ENCODE measurements at places on chromosomes 2 and 18. TPM values are rescaled to one million over a fixed set of nuclear protein-coding genes. Genes with fewer than 3 reads are reported as not detected.

The FAM237A gene
- not detected for total RNA-seq

- no peak for DNase-seq
Observed at GRCh38 chr2:186894478-186894877, 45.5 kb upstream of the ZSWIM2 start.

DNA sequence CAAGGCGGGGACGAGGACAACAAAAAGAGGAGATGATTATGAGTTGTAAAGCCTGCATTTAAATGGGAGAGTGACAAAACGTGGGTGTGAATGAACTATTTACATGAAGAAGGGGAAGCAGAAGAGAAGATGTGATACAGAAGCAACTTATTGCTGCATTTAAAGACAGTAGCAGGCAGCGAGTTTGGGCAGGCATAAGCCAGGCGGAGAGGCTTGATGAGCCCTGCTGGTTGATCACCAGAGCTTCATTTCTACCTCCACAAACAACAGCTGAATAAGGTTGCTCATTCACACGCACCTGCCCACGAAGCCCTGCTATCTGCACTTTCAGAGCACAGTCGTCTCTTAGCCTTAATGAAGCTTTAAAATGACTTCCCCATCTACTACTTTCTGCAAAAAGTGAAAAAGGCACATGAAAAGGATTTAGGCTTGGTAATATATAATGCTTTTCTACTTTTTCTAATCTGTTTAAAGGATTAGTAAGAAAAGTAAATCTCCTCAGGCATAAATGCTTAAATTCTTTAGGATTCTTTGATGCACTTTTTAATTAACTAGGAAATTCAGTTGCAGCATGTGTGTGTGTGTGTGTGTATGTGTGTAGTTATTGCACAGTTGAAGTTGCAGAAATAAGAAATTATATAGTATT, 3.1 kb downstream of the SLC38A11 start:
- DNase-seq: no peak

- no peak for DNase-seq
Observed at GRCh38 chr2:46962751-46963150, 47.1 kb upstream of the MCFD2 start.

DNA sequence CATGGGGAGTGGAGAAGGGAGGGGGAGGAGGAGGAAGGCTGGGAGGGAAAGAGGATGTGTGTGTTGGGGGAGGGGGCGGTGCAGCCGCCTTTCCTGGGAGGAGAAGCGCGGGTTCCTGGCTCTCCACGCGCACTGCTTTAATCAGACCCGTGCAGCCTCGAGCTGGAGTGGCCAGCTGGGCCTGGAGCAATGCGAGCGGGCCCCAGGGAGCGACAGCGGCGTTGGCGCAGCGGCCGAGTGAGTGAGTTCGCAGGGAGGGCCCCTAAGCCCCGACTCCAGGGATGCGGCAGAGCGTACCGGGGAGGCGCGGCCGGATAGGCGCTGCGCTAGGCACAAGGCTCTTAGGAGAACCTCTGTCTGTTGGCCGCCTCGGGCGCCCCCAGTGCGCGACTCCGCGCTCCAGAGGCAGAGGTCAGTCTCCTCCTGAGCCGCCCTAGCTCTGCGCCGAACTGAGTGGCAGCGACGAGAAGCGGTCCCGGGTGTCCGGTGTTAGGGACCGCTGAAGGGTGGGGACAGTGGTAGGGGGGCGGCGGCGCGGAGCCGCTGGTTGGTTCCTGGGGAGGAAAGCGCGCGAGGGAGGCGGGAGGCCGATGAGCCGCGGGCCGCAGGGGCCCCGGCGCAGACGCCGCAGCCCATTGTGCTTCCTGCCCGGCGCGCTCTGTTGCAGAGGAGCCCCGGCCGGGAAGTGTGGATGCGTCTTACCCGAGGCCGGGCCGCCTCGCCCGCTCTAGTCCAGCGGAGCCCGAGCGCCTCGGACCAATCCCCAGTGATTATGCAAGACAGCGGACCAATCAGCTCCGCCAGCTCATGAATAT, 455 bp upstream of the DLX1 start:
- peak; percentile 93 for DNase-seq

GRCh38 chr2:118975133-118975532, 33.1 kb downstream of the MARCO start:
- DNase-seq: no peak

The ATP8B1 gene
- 21.6 TPM for total RNA-seq

DNA sequence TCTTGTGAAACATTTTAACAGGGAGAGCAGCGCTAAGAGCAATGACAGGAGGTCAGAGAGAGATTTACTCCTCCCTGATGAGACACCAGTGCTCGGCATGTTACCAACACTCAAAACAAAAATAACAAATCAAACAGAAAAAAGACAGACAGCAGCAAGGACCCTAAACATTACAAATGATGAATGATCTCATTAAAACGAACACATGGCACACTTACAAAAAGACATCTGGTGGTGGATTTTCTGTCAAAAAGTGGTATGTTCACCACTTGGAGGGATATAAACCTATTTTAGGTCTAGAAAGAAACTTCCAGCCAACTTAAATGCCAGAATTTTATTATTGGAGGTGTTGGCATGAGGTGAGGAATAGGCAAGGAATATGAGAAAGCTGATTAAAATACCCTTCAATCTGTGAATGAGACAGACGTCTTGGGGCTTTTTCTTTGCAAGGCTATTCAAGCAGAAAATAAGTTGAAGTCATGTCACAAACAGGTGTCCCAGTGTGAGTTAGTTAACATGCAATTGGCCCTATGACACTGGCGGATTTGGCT, 112.8 kb downstream of the PRELID3A start:
- no peak for DNase-seq

GRCh38 chr2:120480903-120481445, 135.0 kb downstream of the INHBB start:
- no peak for DNase-seq

- no peak for DNase-seq
Observed at GRCh38 chr2:14752295-14752694, 119.8 kb downstream of the LRATD1 start.

The MAP2 gene
- 45.8 TPM for total RNA-seq

- no peak for DNase-seq
Observed at GRCh38 chr2:101956465-101957438, 35.0 kb upstream of the IL1R2 start.

DNA sequence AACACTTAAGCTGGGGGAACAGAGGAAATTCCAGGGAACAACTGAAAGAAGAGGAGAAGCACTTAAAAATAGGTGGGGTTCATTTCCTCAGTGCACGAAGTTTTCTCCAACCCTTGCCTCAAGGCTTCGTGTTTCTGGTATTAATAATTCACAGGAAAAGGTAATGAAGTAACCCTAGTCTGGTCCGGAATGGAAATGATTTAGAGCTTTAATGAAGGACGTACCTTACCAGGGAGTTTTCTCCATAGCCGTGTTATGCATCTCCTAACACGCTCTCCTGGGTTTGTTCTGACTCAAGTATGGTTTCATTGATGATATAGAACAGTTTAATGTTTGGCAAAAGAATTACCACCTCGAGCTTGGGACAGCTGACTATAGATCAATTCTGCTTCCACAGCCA, 214.2 kb downstream of the MTX2 start:
- no peak for DNase-seq

GRCh38 chr2:159073256-159073655, 104.8 kb downstream of the TANC1 start:
- no peak for DNase-seq

The CTAGE1 gene
- total RNA-seq: not detected

The AUP1 gene
- 94.0 TPM for total RNA-seq

DNA sequence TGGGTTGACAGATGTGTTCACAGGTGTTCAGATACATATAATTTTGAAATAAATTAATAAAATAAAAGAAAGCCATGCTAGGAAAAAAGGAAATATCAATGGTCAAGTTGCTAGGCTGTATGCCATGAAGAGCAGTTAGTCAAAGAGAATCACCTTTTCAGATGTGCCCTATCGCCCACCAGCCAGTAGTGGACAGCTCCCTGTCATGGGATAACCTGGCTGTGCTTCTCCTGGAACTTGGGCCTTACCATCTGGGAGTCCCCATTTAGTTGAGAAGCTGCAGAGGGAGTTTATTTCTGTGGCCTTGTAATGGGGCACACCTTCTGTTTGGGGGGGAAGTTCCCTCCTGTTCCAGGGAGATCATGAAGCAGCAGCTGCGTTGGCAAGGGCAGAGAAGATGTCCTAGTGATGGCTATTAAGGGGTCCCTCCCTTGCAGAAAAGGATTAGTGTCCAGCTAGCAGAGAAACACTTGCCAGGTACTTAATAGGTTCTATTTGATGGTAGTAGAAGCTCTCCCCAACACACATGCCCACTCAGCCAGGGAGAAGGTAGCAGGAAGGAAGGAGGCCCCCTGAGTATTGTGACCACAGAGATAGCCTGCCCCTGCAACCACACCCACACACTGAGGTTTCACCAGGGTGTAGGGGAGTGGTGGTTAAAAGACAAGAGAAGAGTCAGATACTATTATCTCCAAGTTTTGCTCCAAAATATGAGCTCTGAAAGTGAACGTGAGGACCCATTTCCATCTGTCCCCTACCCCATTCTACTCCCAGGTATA, 117.7 kb downstream of the B3GNT2 start:
- no peak for DNase-seq

The LRATD1 gene
- total RNA-seq: 34.5 TPM

GRCh38 chr2:111159641-111160040, 38.9 kb downstream of the BCL2L11 start:
- DNase-seq: no peak

DNA sequence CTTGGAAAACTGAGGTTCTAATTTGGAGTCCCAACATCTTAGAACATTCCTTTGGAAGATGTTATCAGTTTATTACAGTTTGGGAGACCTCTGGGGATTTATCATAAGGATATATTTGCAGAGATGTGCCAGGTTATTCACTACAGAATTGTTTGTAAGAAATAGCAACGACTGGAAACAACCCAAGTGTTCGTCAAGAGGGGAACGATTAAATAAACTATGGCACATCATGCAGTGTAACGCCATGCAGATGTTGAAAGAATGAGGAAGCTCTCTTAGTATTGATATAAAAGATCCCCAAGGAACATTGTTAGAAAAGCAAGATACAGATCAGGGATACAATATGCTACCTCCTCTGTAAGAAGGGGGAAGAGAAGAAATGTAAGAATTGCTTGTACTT, 210.6 kb downstream of the TMEM247 start:
- DNase-seq: no peak

All from lower leg skin (tissue), 4 donors.